ENCODE measurements at places on chromosomes 5 and 9.

- peak; percentile 6 for DNase-seq
Measured at GRCh38 chr9:89462817-89463683, 34.9 kb downstream of the SEMA4D start.

GRCh38 chr9:134063088-134063570, 4.7 kb downstream of the BRD3 start:
- DNase-seq = no peak

DNA sequence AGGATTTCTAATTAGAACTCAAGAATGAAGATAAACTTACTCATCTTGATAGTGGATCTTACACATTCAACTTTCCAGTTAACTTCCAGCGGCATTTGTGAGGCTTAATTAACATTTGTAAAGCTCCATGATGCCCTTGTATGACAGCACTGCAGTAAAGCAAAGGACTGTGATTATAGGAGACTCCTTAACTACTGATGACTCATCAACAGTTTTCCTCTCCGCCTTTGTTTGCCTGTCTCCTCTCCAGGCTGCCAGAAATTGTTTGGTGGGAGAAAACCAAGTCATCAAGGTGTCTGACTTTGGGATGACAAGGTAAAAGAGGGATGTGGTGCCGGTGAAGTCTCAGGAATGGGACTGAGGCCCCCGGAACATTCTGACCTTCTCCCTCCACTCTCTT, 20.4 kb upstream of the CYFIP2 start:
- no peak for DNase-seq

- DNase-seq = no peak
Measured at GRCh38 chr5:160629003-160629402, 207.3 kb downstream of the PTTG1 start.

- peak; percentile 84 for DNase-seq
Measured at GRCh38 chr9:95724253-95724991, 151.1 kb upstream of the ERCC6L2 start.

- DNase-seq = no peak
Measured at GRCh38 chr5:42235241-42235640, 188.0 kb upstream of the GHR start.

GRCh38 chr5:57710126-57710525, 227.5 kb upstream of the ACTBL2 start:
- DNase-seq = no peak

GRCh38 chr5:144315994-144316634, 145.4 kb downstream of the KCTD16 start:
- DNase-seq = no peak

DNA sequence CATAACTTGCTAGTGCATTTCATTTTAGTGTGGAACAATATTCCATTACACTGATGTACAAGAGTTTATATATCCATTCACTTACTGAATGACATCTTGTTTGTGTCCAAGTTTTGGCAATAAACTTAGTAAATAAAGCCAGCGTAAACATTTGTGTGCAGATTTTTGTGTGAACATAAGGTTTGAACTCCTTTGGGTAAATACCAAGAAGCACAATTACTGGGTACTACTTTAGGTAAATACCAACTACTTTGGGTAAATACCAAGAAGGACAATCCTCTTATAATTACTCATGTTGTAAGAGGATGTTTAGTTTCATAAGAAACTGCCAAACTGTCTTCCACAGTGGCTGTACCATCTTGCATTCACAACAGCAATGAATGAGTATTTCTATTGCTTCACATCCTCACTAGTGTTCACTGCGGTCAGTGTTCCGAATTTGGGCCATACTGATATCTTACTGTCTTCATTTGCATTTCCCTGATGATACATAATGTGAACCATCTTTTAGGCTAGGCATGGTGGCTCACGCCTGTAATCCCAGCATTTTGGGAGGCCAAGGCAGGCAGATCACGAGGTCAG, 2.3 kb upstream of the SYK start:
- DNase-seq = no peak

DNA sequence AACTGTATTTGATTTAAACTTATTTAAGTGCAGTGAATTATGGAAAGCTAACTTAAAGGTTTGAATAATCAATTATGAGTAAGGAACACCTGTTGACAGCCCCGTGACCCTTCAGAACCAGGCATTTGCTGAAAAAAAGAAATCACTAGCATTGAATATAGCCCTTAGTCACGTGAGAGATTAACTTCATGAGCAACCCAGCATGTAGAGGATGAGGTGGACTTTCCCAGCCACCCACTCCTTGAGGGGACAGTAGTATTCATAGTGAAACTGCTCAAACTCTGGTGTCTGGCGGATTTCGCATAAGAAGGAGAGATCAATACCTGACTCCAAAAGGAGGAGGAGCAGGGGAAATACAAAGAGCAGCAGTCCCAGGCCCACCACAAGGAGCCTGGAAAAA, 184.8 kb upstream of the RASEF start:
- DNase-seq = peak; percentile 5

GRCh38 chr9:4131946-4132345, 167.9 kb downstream of the GLIS3 start:
- DNase-seq = no peak

- no peak for DNase-seq
Measured at GRCh38 chr5:40660751-40661150, 19.0 kb upstream of the PTGER4 start.

DNA sequence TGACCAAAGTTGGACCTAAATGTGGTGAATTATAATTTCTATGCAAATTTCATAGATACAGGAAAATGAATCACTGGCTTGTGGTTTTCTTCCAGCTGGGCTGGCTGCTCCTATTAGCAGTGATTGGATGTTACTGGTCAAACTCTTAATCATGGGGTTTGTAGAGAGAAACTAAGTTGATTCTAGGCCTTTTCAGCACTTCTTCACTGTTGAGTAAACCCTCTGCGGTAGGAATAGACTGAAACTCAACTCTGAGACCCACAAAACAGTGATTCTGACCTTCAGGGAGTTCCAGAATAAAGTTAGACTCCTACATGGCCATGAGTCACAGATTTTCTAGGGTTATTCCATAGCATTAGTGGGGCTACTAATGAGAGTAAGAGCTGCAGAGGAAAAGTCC, 47.9 kb upstream of the FKTN start:
- DNase-seq = no peak

GRCh38 chr5:22643356-22643755, 209.8 kb downstream of the CDH12 start:
- DNase-seq = no peak

DNA sequence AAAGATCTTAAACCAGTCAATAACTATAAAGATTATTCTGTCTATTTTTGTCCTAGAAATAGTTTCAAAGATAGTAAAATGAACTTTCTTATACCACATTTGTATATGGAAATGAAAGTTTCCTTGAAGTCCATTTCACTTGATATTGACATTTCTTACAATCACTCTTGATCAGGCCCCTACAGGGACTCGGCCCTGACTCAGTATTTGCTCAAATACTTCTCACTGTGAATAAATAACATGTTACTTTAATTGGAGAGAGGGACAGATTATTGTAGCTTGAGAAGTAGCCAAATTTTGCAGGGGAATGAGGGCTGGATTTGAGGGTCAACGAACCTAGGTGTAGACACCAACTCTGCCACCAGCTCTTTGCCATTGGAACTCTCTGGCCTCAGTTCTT, 25.6 kb upstream of the SMARCA2 start:
- no peak for DNase-seq

GRCh38 chr5:157744051-157745011, 819 bp downstream of the LSM11 start:
- peak; percentile 50 for DNase-seq

DNA sequence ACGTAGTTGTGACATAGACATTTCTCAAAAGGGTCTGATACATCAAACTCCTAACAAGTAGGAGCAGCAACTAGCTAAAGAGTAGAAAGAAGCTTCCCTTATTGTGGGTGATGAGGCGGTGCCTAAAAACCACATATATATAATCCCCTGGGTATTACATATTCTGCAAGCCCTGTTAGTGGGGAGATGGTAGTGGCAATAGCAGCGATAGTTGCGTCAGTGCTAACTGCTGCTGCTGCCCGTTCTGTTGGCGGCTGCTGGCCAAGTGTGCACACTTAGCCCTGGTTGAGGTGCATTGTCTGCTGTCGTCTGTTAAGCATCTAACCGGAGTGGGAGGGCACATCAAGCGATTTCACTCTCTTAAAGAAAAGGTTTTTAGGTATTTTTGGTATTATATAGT, 35.8 kb downstream of the VLDLR start:
- peak; percentile 9 for DNase-seq

GRCh38 chr9:137459152-137459600, at the start of gene NSMF:
Gene NSMF (minus strand): TSS chr9:137459334. CDS start chr9:137459102, 232 bp downstream.
- DNase-seq = peak; percentile 98
